ENCODE measurements at places on chromosomes 1 and 21.

GRCh38 chr1:53122961-53123413, 19.5 kb downstream of the SLC1A7 start:
- DNase-seq, result no peak

DNA sequence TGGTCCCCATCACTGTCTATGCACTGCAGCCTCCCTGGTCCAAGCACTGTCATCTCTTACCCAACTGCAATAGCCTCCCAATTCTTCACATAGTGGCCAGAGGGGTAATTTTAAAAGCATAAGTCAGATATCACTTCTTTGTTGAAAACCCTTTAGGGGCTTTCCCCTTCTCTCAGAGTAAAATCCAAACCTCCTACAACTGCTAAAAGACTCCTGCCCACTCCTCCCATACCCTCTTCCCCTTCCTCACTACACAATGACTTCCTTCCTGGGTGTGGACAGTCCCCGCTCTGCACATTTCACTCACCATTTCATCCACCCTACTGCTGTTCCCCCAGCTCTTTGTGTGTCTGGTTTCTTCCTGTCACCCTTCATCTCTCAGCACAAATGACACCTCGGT, 8.3 kb downstream of the MCOLN2 start:
- DNase-seq, result no peak

DNA sequence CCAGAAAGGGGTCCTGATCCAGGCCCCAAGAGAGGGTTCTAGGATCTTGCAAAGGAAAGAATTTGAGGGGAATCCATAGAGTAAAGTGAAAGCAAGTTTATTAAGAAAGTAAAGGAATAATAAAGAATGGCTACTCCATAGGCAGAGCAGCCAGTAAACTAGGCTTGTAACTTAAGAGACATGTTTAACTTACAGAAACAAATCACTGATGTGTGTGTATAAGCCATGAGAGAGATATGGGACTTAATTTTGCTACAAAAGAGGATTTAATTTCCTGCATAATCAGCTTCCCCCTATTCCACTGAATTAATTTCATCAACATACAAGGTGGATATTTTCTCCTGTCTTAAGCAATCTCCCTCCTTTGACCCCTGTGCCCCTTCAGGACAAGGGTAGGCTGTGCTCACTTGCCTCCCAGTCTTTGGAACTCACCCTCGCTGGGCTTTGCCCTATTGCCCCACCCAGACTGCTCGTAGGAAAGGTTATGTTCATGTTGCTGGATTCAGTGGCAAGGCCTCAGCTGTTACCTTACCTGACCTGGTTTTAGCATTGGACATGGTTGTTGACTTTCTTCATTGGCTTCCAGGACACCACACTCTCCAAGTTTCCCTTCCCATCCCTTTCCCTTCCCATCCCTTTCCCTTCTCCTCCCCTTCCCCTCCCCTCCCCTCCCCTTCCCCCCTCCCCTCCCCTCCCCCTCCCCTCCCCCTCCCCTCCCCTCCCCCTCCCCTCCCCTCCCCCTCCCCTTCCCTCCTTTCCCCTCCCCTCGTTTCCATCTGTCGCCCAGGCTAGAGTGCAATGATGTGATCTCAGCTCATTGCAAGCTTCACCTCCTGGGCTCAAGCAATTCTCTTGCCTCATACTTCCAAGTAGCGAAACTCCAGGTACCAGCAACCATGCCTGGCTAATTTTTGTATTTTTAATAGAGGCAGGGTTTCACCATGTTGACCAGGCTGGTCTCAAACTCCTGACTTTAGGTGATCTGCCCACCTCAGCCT, 44.6 kb downstream of the TBCE start:
- peak; percentile 36 for DNase-seq

DNA sequence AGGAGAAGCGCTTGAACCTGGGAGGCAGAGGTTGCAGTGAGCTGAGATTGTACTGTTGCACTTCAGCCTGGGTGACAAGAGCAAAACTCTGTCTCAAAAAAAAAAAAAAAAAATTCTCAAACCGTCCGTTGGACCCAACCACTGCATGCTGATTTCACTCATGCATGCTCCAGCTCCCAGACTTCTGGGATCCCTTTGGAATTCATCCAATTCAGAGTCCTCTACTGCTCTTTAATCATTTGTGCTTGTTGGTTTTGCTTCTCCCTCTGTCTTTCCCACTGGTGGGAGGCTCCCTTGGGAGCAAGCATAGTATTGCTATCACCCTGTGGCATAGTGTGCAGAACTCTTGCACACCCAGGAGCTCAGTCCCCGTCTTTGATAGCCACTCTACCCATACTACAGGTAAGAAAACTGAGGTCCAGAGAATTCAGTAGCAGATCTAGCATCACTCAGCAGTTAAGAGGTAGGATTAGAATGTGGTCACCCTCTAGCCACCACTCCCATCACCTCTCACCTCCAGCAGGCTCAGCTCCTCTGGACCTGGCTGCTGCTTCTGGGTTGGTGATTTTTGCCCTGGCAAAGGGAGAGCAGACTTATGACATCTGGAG, 3.1 kb upstream of the LMNA start:
- no peak for DNase-seq

DNA sequence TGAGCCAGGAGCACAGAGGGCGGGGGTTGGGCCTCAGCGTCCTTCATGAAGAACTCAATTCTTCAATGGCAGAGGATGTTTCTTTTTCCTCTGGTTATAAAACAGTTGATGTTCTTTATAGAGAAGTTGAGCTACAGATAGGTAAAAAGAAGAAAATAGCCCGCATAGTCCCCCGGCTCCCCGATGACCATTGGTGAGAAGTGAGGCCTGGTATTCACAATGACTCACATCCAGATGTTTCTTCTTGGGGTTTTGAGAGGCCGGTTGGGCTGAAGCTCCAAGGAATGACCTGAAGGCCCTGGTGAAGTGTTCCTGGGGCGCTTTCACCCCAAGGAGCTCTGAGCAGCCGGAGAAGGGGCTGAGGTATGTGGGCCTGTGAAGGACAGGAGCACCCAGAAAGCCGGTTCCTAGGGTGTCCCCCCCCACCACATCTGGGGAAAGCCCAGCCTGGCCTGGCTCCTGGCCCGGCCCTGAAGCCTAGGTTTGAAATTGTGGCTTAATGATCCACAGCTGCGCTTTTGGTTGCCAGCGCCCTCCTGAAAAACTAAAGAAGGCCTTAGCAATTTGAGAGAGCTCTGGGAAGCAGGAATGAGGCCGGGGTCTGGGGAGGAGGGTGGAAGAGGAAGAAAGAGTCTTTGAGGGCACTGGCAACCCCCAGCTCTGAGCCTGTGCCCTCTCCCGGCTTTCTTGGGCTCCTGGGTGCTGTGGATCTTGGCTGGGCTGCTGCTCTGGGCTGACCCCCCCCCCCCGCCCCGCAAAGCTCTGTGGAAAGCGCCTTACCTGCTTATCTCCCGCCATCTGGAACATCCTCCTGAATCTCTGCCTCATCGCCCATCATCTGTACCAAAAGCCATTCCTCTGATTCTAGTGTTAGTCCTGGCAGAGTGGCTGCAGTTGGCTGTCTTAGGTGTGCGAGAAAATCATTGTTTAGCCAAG, 444.7 kb downstream of the CAMTA1 start:
- no peak for DNase-seq

- DNase-seq, result peak; percentile 12
Measured at GRCh38 chr1:95005584-95005983, 67.2 kb downstream of the ALG14 start.

DNA sequence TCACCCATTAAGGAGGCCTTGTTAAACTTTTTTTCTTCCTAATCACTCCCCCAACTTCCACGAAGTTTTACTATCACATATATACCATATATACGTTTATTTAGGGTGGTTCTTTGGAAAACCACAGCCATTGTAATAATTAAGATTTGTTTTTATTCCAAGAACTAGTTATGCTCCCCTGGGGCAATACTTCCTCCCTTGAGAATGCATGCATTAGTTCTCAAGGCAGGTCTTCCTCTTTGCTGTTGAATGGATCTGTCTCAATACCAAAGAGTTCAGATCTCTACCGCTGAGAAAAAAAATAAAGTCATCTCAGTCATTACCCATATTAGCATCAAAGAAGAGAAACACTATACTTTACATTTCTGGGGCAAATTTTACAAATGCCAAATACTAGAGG, 567.7 kb upstream of the RGS18 start:
- DNase-seq, result no peak

DNA sequence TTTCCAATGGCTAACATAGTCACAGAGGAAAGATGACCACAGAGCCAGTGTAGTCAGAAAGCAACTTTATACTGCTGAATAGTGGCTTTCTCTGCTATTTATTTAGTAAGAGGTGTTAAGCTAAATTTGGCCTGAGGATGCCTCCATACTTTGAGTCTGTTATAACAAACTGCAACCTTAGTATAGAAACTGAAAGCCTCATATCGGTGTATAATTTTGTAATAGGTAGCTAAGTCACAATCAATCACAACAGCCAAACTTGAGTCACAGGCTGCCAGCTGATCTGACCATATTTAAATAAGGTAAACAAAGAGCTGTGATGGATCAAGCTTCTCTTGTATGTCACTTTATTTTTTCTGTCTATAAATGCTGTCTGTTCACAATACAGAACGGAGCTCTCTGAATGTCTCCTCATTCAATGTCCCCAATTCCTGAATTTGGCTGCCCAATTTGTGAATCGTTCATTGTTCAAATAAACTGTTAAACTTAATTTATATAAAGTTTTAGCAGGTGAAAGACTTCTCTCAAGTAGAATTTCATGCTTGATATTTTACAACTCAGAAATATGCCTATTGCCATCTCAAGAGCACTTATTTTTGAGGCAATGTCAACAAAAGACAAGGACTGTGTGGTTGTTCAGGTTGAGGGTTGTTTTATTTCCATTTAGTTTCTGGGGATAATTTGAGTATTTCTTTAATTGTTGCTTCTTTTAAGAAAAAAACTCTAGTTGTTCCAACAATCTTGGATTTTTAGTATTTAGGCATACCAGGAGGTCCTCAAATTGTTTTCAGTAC, 339.7 kb upstream of the B3GALT2 start:
- no peak for DNase-seq

DNA sequence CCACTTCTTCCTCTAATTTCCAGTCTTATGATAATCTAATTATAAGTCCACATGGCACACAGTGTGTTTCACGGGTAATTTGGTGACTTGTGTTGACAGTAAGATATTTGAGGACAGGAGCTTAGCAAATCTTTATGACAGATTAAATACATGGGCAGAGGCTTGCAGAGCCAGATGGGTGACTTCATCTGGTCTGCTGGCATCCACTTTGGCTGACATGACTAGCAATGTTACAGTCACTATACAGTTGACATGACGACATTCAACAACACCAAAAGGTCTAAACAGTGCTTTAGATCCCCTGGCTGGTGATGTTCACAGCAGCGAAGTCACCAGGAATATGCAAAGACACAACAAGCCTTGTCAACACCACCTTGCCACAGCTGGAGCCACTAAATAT, 147.2 kb downstream of the ETS2 start:
- no peak for DNase-seq

DNA sequence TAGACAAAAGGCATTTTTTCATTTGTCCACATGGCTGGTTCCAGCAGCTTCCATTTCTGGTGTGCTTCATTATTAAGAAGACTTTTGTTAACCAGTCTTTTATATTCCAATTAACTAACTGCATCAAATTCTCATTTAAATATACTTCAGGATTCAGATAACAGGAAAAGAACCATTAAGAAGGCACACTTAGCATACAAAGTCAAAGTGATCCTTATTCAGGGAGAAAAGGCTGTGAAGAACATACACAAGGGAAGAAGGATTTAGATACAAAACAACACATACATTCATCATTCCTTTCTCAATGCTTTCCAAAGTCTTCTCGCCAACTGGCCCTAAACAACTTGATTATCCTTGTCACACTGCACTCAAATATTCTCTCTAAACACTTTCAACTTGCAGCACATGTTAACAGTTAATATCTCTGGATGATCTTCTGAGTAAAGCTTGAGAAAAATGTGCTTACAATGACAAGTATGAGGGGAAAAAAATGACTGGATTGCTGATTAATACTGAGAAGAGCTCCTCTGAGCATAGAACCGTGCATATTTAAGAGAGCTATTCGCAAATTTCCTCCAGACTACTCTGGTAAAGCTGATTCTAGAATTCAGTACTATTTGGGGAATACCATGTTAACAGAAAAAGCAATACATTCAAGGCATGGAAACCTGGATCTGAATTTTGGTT, 225.2 kb upstream of the TNR start:
- no peak for DNase-seq

DNA sequence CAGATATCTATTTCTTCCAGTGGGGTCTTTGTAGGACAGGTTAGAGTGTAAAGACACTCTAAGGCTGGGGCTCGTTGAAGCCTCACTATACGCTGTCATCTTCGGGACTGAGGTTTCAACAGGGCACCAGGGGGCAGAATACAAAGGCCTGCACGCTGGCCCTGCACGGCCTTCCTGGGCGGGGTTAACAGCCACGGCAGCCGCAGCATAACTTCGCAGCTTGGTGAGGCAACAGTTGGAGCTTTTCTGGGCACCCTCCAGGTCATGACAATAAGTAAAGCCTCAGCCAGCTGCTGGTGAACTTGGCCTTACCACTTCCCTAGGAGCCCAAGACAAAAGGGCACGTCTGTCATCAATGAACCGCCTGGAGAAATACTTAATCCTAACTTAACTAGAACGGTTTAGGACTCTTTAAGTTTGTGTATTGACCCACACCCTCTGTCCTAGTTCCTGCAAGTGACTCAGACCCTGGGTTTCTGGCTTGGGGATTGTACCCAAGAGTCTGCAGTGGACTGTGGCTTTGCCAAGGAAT, 2.3 kb upstream of the RUNX1 start:
- peak; percentile 98 for DNase-seq

GRCh38 chr1:164647211-164647610, 88.2 kb downstream of the PBX1 start:
- DNase-seq, result no peak

DNA sequence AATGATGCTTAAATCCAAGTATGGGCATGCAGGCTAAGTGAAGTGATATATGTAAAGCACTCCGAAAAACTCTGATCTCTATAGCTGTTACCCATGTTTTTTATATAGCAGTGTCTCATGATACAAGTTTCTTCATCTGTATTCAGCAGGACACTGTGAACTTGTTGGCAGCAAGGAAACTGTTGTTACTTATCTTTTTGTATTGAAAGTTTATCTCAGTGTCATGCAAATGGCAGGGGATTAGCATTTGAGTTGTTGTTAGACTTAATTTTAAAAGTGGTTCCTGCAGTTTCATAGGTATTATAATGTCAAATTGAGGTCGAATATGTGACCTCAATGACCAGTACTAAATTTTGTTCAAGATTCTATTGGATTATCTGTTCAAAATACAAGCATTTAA, 47.9 kb downstream of the NCAM2 start:
- DNase-seq, result no peak

- no peak for DNase-seq
Measured at GRCh38 chr21:41425588-41425953, 468 bp upstream of the MX1 start.

GRCh38 chr1:162400790-162401355, 11.1 kb downstream of the SH2D1B start:
- no peak for DNase-seq

GRCh38 chr21:42025376-42026081, 15.4 kb upstream of the ZBTB21 start:
- no peak for DNase-seq

DNA sequence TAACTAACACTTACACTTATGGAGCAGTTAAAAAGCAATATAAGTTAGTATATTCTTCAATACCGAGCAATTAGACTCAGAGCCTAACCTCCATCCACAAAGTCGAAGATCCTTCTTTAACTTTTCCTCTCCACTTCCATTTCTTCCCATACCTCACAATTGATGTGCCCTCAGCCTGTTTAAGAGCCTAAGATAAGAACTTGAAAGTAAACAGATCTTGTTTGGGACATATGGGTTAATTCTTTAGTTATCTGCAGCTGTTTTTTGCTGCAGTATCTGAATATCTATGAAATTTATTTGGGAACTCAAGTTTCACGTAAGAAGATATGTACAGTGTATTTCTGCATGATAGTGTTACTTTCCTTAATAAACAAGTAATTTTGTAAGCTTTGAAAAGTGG, 51.5 kb downstream of the MIGA1 start:
- no peak for DNase-seq

- DNase-seq, result no peak
Measured at GRCh38 chr21:45598109-45598508, 45.4 kb upstream of the PCBP3 start.
